Gastroesophageal sphincter (tissue), 4 donors: ENCODE measurements at places on chromosomes 13 and 19. TPM values are rescaled to one million over a fixed set of nuclear protein-coding genes. Genes with fewer than 3 reads are reported as not detected.

UHRF1 gene
- 0.58 TPM for total RNA-seq

CYP2F1 gene
- total RNA-seq = not detected

NCAN gene
- total RNA-seq = 0.31 TPM

MIR17HG gene
- 3.9 TPM for total RNA-seq

GRIK5 gene
- total RNA-seq = 7.0 TPM

ZNF586 gene
- 14.3 TPM for total RNA-seq

TCF3 gene
- 21.2 TPM for total RNA-seq

MEIS3 gene
- total RNA-seq = 37.2 TPM

CHAF1A gene
- total RNA-seq = 2.4 TPM

PROZ gene
- total RNA-seq = not detected

RFC3 gene
- total RNA-seq = 4.4 TPM

LIM2 gene
- not detected for total RNA-seq

DNMT1 gene
- 32.4 TPM for total RNA-seq
